Activated CD8-positive, alpha-beta memory T cell treated with anti-CD3 and anti-CD28 coated beads for 4 hours (primary cell): ENCODE measurements at places on chromosomes 2 and 18.

- no peak for DNase-seq
Measured at GRCh38 chr2:216216951-216217903, 108.1 kb downstream of the XRCC5 start.

- DNase-seq: no peak
Measured at GRCh38 chr2:45808294-45808800, 156.9 kb downstream of the PRKCE start.

DNA sequence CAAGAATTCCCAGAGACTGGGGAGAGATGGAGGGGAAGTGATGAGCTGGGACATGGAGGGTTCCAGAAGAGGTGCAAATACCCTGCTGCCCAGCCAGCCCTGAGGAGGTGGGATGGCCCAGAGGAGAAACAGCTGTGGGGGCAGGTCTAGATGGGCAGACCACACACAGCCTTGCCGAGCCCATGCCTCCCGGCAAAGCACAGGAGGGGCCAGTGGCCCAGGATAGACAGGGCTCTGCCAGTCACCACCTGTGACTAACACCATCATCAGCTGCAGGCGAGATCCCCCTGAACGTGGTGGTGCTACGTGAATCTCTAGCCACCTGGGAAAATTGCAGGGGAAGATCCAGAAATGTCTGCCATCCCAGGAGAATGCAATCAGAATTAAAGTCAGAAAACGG lies 39.4 kb downstream of the SCTR start:
- no peak for DNase-seq

GRCh38 chr18:49699303-49699702 lies 114.0 kb downstream of the ACAA2 start:
- DNase-seq: no peak

- DNase-seq: no peak
Measured at GRCh38 chr18:3411854-3412268, 38.1 kb upstream of the TGIF1 start.

DNA sequence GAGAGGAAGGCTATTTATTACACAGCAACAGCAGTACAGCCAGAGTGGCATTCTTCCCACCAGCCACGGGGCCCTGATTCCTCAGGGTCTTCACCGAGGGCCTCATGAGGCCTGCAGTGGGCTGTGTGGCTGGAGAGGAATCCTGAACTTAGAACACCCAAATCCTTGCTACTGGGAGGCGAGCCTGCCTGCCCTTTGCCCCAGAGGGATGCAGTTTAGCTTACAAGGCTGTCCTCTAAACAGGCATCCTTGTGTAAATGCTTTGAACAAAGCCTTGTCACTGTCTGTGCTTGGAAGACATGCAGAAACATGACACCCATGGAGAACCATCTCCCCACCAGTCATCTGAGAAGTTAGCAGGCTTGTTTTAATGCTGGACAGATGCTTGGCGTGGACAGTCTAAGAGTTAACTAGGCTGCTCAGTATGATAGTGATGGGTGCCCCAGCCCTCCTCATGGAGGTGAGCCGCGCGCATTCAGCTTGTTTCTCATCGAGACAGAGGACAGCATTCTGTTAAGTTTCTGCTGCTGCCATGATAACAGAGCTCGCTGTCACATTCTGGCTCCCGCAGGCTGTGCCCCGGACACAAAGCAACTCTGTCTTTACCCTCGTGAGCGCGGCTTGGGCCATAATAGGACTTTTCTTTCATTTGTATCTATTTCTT lies 42.9 kb downstream of the ADI1 start:
- no peak for DNase-seq

GRCh38 chr2:47876912-47877311 lies 29.4 kb downstream of the FBXO11 start:
- no peak for DNase-seq

- DNase-seq: no peak
Measured at GRCh38 chr2:169713331-169713730, 19.1 kb downstream of the PHOSPHO2 start.

DNA sequence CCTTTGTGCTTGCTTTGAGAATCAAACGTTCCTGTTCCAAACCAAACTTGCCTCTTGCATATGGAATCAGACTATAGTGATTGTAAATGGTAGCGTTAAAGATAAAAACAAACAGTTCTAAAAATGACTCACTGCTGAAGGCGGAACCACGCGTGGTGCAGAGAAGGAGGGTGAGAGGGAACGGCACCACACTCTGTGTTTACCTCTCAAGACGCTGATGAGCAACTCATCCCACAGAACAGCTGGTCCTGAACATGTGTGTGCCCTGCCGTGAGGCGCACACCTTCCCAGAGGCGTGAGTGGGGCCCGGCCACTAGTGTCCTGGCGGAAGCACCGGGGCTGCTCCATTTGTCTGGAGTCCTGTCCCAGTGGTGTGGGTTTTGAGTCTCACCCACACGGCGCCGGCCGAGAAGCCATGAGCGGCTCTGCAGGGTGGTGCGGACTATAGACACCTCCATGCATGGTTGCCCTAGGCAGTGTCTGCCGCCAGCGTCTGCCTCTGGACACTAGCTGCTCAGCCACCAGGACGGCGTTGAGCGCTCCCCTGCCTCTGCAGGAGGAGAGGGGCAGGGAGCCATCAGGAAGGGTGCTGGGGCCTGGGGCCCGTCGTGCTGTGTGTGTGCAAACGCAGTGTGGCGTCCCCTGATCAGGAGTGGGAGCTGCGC lies 52.1 kb downstream of the NFATC1 start:
- DNase-seq: no peak

DNA sequence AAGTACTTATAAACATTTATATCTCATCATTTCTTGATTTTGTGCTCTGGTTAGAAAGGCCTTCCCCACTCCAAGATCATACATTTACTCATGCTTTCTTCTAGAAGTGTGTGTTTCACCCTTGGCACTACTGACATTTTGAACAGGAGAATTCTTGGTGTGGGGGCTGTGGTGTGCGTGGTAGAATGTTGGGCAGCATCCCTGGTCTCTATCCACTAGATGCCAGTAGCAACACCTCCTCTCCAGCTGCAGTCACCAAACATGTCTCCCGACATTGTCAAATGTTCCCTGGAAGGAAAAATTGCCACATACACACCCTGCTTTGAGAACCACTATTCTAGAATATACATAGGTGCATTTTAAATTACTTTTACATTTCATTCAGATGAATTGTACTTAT lies 8.7 kb upstream of the TGIF1 start:
- DNase-seq: no peak

DNA sequence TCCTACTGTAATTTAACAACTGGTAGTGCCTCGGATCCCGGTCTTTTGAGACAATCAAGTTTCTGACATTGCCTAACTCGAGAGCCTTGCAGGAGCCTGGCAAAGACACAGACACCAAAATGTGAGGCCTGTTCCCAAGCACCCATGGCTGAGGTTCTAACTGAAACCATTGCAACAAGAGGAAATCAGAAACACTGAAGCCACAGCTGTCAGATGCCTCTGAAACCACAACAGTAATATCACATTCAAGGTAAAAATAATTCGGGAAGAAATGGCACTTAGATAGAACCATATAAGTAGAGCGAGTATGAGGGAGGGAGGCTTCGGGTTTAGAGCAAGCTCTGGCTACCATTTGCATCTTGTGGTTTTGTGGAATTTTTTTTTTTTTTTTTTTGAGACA lies 285.9 kb downstream of the FBXO15 start:
- DNase-seq: no peak

DNA sequence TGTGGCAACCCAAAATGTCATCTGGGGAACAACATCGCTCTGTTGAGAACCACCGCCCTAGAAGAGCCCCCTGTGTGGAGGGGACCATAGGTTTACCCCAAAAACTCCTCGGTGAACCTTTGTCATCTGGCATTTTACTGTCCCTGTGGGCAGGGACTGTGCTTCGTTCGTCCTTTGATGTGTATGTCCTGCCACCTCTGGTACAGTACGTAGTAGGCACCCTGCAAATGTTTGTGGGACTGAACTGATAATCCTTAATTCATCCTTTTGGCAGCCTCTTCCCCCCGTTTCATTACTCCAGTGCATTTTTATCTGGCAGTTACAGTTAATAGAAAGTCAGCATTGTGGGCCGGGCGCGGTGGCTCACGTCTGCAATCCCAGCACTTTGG lies 728 bp downstream of the NAPG start:
- no peak for DNase-seq

DNA sequence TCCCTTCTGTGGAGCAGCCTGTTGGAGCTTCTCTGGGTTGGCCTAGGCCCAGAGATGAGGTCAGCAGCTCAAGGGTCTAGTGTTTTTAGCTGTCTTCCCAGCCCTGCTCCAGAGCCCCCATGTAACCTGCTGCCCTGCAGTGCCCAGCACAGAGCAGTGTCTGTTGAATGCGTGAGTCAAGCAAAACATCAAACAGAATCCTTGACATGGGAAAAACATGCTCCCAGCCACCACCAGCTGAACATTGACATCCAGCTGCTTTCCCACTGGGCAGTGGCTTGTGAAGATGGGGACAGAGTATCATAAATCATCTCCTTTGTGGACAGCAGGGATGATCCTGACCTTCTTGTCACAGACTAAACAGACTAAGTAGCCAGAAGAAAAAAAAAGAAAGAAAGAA lies 22.6 kb downstream of the IMPA2 start:
- no peak for DNase-seq

GRCh38 chr2:168087401-168087800 lies 160.0 kb downstream of the STK39 start:
- DNase-seq: no peak
